ENCODE measurements at places on chromosomes 16 and 17. TPM values are rescaled to one million over a fixed set of nuclear protein-coding genes. Genes with fewer than 3 reads are reported as not detected.

CES5A gene
- not detected for total RNA-seq

GRB7 gene
- total RNA-seq = 0.86 TPM

TBC1D3G gene
- total RNA-seq = not detected

CAVIN1 gene
- 1.9 TPM for total RNA-seq

TP53TG3 gene
- total RNA-seq = not detected

CACNA1G gene
- total RNA-seq = not detected

NUPR1 gene
- total RNA-seq = not detected

HSBP1 gene
- total RNA-seq = 70.4 TPM

TNP2 gene
- total RNA-seq = not detected

PMP22 gene
- total RNA-seq = 0.22 TPM

AIPL1 gene
- total RNA-seq = not detected

TMEM92 gene
- 0.34 TPM for total RNA-seq

NPIPB6 gene
- total RNA-seq = 1.4 TPM

KCNH6 gene
- not detected for total RNA-seq

SLC38A8 gene
- total RNA-seq = not detected

KRT20 gene
- not detected for total RNA-seq

MYH11 gene
- not detected for total RNA-seq

PITPNC1 gene
- 42.9 TPM for total RNA-seq

MEOX1 gene
- 0.47 TPM for total RNA-seq

PDIA2 gene
- not detected for total RNA-seq

MARVELD3 gene
- not detected for total RNA-seq

STAT5A gene
- total RNA-seq = 160 TPM

ZNF286A gene
- 32.7 TPM for total RNA-seq

TLCD3B gene
- 1.4 TPM for total RNA-seq

NAGS gene
- total RNA-seq = 0.68 TPM

SPN gene
- 381 TPM for total RNA-seq

KRT27 gene
- total RNA-seq = not detected

SKAP1 gene
- total RNA-seq = 84.4 TPM

UNC45B gene
- 0.05 TPM for total RNA-seq

SMIM5 gene
- 0.54 TPM for total RNA-seq

RAPGEFL1 gene
- 9.6 TPM for total RNA-seq

CHST4 gene
- not detected for total RNA-seq

ZG16 gene
- not detected for total RNA-seq

SLFN14 gene
- total RNA-seq = 0.10 TPM

ZNF423 gene
- total RNA-seq = not detected

TMIGD1 gene
- not detected for total RNA-seq

CDH3 gene
- total RNA-seq = 0.71 TPM

EXOSC6 gene
- total RNA-seq = 28.3 TPM

SPATA32 gene
- 0.37 TPM for total RNA-seq

QPRT gene
- 8.0 TPM for total RNA-seq

ZDHHC1 gene
- 0.42 TPM for total RNA-seq

CISD3 gene
- 38.3 TPM for total RNA-seq

HSD11B2 gene
- 0.29 TPM for total RNA-seq

CCL16 gene
- not detected for total RNA-seq

TOM1L1 gene
- total RNA-seq = 0.29 TPM

C16orf95 gene
- 7.0 TPM for total RNA-seq

TP53TG3B gene
- total RNA-seq = not detected

SEC14L1 gene
- 98.0 TPM for total RNA-seq

CTF1 gene
- total RNA-seq = 0.12 TPM

DCUN1D3 gene
- 19.7 TPM for total RNA-seq

NEURL4 gene
- total RNA-seq = 37.7 TPM

DEXI gene
- 29.2 TPM for total RNA-seq

CTU2 gene
- 33.3 TPM for total RNA-seq

KRTAP2-1 gene
- total RNA-seq = not detected

Measured in T-helper 1 cell treated with Interleukin-12 subunit alpha and Interleukin-12 subunit beta and Interleukin-4 antibody, amounts not matched to agents 30 ng/mL and 1 ng/mL, for 36 hours (primary cell).